ENCODE measurements at places on chromosomes 2 and 18.

- no peak overlapping the region for H3K4me3 ChIP-seq
- no peak overlapping the region for H3K27ac ChIP-seq
- H3K4me1 ChIP-seq: no peaks in the 10 kb centered on the region
- no peaks in the 10 kb centered on the region for H3K27me3 ChIP-seq
- H3K36me3 ChIP-seq: no peaks in the 10 kb centered on the region
These were observed 465.5 kb upstream of the ID2 start for GRCh38 chr2:8216397-8216796.

DNA sequence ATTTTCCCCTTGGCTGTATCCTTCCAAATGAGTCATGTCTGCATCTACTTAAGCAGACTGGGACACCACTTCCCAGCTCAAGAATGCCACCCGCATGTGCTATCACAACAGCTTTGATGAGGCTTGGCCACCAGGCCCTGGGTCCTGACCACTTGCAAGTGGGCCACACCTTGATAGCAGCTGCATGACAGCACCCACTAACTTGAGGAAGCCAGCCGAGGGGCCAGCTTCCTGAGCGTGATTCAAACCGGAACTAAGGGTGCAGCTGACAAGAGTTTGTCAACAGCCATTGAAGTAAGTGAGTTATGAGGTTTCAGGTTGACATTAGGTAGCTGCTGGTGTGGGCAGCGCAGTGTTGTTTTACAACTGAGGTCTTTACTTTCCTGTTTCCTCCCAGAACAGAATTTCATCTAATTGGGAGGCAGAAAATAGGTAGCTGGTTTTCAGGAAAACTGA, 54.4 kb downstream of the EPHA4 start:
- no peak for DNase-seq
- H3K4me1 ChIP-seq: peaks cover 21% of the 10 kb centered on the region
- no peak overlapping the region for H3K4me3 ChIP-seq
- no peak overlapping the region for H3K27ac ChIP-seq
- no peaks in the 10 kb centered on the region for H3K27me3 ChIP-seq
- H3K36me3 ChIP-seq: no peaks in the 10 kb centered on the region

- H3K27ac ChIP-seq: no peak overlapping the region
- no peak overlapping the region for H3K4me3 ChIP-seq
- no peaks in the 10 kb centered on the region for H3K36me3 ChIP-seq
These were observed 9.1 kb downstream of the SP9 start for GRCh38 chr2:174343623-174344455.

DNA sequence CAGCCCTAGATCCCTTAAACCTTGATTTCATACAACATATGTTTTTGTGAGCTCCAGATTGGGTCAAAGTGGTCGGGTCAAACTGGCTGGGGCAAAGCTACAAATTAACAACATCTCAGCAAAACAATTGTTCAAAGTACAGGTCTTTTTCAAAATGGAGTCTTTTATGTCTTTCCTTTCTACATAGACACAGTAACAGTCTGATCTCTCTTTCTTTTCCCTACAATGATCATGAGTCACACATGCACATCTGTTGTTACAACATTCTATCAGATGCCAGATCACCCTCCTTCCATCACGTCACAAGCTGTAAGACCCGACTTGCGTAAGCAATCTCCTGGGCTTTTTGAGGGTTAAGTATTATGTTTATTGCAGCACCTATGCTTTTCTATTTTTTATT, 55.1 kb downstream of the RHOB start:
- H3K4me1 ChIP-seq: peaks cover 3% of the 10 kb centered on the region
- H3K36me3 ChIP-seq: no peaks in the 10 kb centered on the region
- H3K27me3 ChIP-seq: no peaks in the 10 kb centered on the region
- DNase-seq: no peak
- H3K4me3 ChIP-seq: no peak overlapping the region

GRCh38 chr18:49707599-49707998, 105.7 kb downstream of the ACAA2 start:
- DNase-seq: no peak
- peaks cover 8% of the 10 kb centered on the region for H3K4me1 ChIP-seq
- no peaks in the 10 kb centered on the region for H3K36me3 ChIP-seq
- H3K4me3 ChIP-seq: no peak overlapping the region
- H3K27me3 ChIP-seq: no peaks in the 10 kb centered on the region

DNA sequence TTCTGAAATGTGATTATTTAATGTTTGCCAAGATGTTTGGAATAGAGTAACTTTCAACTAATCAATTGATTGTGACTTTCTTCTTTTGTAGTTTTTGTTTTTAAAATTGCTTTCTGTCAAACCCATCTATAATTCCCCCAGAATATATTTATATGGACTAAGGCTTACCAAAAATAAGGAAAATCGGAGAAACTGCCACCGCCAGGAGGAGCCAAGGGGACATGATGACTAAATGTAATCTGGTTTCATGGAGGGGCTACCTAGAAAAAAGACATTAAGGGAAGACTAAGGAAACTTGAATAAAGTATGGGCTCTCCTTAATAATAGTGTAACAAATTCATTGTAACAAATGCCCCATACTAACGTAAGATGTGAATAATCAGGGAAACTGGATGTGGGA, 19.5 kb downstream of the BOLA3 start:
- no peak overlapping the region for H3K4me3 ChIP-seq
- no peak for DNase-seq
- H3K4me1 ChIP-seq: peaks cover 7% of the 10 kb centered on the region
- H3K36me3 ChIP-seq: peaks cover under 1% of the 10 kb centered on the region
- no peak overlapping the region for H3K27ac ChIP-seq
- no peaks in the 10 kb centered on the region for H3K27me3 ChIP-seq

DNA sequence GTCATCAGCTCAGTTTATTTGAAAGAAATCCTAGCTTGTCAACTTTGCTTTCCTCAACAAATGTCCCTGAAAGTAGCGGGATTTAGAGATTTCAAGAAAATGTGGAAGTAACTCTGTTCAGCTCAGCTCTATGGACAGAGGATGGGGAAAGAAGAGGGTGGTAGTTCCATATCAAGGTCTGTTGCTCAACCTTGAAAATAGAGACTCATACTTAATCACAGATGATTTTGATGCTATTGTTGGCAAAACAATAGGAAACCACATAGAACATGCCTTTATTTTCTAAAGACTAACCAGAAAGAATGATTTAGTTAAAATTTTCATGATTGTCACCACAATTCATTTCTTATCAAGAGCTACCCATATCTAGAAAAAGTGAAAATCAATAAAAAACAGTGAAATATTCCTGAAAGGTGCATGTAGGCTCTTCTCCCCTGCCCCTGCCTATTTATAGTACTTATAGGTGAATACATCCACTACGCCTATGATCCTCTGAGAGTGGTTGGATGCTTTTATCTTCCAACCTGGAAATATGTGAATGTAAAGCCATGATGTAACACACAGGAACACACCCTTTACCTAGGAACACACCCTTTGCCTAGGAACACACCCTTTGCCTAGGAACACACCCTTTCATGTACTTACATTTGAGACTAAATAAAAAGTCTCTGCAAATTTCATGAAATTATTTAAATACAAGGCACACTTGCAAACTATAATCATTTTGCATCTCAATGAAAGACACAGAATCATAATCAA, 65.8 kb downstream of the ETAA1 start:
- H3K4me1 ChIP-seq: peaks cover 45% of the 10 kb centered on the region
- no peaks in the 10 kb centered on the region for H3K27me3 ChIP-seq
- H3K4me3 ChIP-seq: no peak overlapping the region
- peak overlapping the region; percentile 76 for H3K27ac ChIP-seq
- DNase-seq: no peak

DNA sequence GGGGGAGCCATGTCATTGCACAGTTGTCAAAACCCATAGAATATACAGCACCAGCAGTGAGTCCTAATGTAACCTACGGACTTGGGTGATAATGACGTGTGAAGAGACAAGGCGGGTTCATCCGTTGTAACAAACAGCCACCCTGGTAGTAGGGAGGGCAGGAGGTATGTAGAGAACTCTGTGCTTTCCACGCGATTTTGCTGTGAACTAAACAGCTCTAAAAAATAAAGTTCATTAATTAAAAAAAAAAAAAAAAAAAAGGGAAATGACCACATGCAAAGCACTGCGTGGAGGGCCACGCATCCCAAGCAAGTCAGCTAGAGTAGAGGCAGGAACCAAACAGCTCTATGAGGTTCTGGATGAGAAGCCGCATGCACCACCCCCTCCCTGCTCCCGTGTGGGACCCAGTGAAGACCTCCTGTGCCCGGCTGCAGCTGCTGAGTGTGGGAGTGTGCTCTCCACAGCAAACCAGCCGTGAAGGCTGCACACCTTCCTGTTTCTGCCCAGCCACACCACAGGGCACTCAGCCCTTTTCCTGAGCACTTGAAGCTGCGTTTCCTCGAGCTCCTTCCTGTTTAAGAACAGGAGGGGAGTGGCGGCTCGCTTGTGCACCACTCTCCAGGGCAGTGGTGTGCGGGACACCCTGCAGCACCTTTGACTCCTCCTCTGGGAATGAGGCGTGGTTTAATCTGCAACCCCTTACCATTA, 65.6 kb downstream of the ODC1 start:
- DNase-seq: peak; percentile 4
- no peak overlapping the region for H3K4me3 ChIP-seq
- H3K4me1 ChIP-seq: peaks cover 8% of the 10 kb centered on the region
- H3K27ac ChIP-seq: peak overlapping the region; percentile 21

GRCh38 chr2:74576863-74577229, 22.3 kb downstream of the DOK1 start:
- H3K4me3 ChIP-seq: no peak overlapping the region
- DNase-seq: no peak
- H3K27ac ChIP-seq: no peak overlapping the region
- H3K36me3 ChIP-seq: no peaks in the 10 kb centered on the region
- H3K4me1 ChIP-seq: no peaks in the 10 kb centered on the region

DNA sequence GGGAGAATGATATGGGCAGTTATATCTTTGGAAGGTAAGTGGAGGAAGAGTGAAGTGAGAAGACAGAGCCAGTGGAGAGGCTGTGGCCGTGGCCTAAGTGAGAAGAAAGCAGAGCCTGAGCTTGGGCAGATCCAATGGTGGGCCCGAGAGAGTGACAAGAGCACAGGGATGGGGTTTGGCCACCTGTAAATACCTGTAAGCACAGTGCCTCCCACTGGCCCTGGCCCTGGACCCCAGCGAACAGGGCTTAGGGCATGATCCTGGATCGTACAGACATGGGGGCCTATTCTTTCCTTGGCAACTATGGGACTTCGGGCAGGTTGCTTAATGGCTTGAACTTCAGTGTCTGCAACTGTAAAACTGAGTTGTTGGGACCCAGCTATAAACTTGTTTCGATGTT, 44.1 kb downstream of the MTCL1 start:
- no peak overlapping the region for H3K4me3 ChIP-seq
- H3K27me3 ChIP-seq: no peaks in the 10 kb centered on the region
- no peaks in the 10 kb centered on the region for H3K36me3 ChIP-seq
- DNase-seq: no peak
- peak overlapping the region; percentile 79 for H3K27ac ChIP-seq
- peaks cover 8% of the 10 kb centered on the region for H3K4me1 ChIP-seq

DNA sequence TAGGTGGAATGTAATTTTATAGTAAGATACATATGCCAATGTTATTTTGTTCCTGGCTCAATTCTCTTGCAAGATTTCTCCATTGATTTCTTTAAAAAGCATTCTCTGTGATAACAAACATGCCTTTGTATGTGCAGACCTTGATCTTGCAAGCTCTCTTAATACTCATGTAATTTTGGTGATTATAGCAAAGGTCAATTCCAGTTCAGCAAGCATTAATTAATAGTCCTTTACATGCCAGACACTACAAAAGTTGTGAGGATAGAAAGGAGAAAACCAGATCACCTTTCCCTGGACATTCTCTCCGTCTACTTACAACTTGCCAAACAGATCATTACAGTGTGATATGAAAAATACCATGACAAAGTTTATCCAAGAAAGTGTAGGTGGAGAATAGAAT, 173.7 kb upstream of the DOK6 start:
- H3K27ac ChIP-seq: no peak overlapping the region
- H3K36me3 ChIP-seq: no peaks in the 10 kb centered on the region
- no peak overlapping the region for H3K4me3 ChIP-seq
- H3K27me3 ChIP-seq: no peaks in the 10 kb centered on the region

GRCh38 chr2:9769171-9770005, 73.9 kb upstream of the TAF1B start:
- no peak overlapping the region for H3K27ac ChIP-seq
- no peaks in the 10 kb centered on the region for H3K27me3 ChIP-seq
- H3K4me1 ChIP-seq: peaks cover 53% of the 10 kb centered on the region
- H3K36me3 ChIP-seq: no peaks in the 10 kb centered on the region
- DNase-seq: no peak

DNA sequence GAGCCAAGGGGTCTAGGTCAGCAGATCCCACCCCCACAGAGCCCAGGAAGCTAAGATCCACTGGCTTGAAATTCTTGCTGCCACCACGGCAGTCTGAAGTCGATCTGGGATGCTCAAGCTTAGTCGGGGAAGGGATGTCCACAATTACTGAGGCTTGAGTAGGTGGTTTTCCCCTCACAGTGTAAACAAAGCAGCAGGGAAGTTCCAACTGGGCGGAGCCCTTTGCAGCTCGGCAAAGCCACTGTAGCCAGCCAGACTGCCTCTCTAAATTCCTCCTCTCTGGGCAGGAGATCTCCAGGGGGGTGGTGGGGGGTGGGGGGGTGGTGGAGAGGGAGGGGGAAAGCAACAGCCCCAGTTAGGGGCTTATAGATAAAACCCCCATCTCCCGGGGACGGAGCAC, 419.5 kb downstream of the NUP35 start:
- no peaks in the 10 kb centered on the region for H3K4me1 ChIP-seq
- no peak for DNase-seq
- no peak overlapping the region for H3K4me3 ChIP-seq
- no peaks in the 10 kb centered on the region for H3K27me3 ChIP-seq
- H3K36me3 ChIP-seq: no peaks in the 10 kb centered on the region

- H3K36me3 ChIP-seq: peaks cover 57% of the 10 kb centered on the region
- no peaks in the 10 kb centered on the region for H3K27me3 ChIP-seq
- H3K4me3 ChIP-seq: no peak overlapping the region
- no peak overlapping the region for H3K27ac ChIP-seq
- H3K4me1 ChIP-seq: peaks cover 39% of the 10 kb centered on the region
These were observed 10.3 kb downstream of the ZC3H15 start for GRCh38 chr2:186496401-186496800.

GRCh38 chr2:234308813-234309195, 188.1 kb downstream of the ARL4C start:
- no peaks in the 10 kb centered on the region for H3K27me3 ChIP-seq
- H3K36me3 ChIP-seq: no peaks in the 10 kb centered on the region
- H3K4me1 ChIP-seq: peaks cover 41% of the 10 kb centered on the region
- H3K27ac ChIP-seq: no peak overlapping the region
- H3K4me3 ChIP-seq: no peak overlapping the region
- DNase-seq: no peak

- no peaks in the 10 kb centered on the region for H3K27me3 ChIP-seq
- H3K36me3 ChIP-seq: no peaks in the 10 kb centered on the region
- H3K4me3 ChIP-seq: no peak overlapping the region
- DNase-seq: no peak
- H3K4me1 ChIP-seq: peaks cover 21% of the 10 kb centered on the region
These were observed 142.6 kb upstream of the LGALSL start for GRCh38 chr2:64311191-64311910.

DNA sequence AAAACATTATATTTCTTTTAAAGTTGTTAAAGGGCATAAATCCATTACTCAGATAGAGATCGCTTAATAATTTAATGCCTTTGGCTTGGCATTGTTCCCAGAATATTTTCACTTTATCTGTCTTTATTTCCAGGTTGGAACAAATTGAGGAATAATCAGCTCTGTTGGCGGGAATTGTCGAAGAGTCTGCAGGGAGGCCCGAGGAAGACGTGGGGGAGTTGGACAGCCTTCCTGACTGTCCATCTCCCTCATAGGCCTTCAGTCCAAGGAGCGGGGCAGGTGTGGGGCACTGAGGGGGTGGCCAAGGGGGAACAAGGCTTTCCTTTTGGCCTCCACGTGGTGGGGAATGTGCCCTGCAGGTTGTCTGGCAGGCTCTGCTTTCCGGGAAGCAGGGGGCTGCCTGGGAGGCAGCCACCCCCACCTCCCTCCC, 179.6 kb downstream of the ZBTB7C start:
- H3K27ac ChIP-seq: no peak overlapping the region
- no peaks in the 10 kb centered on the region for H3K36me3 ChIP-seq
- H3K4me3 ChIP-seq: no peak overlapping the region
- H3K4me1 ChIP-seq: peaks cover 8% of the 10 kb centered on the region

Data from esophagus squamous epithelium (tissue), 5 donors.